Occipital lobe (tissue), 3 donors: ENCODE measurements at places on chromosomes 5 and 9.

GRCh38 chr9:38134611-38135237 is 65.7 kb upstream of the SHB start:
- DNase-seq, result no peak

DNA sequence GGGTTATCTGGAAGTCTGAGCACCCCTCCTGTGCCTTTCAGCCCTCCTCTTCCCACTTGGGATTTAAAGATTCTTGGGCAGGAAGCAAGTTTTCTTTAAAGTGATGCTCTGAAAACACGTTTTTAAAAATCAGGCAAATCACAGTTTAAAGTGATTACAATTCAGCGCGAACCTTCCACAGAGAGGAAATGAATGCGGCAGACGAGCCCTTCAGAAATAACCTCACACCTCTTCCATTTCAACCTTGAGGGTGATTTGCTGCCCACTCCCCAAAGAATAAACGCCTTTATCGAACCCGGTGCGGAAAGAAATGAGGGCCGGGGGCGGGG is 2.3 kb upstream of the EFNA5 start:
- no peak for DNase-seq

GRCh38 chr9:78811622-78812276 is 514.8 kb downstream of the PSAT1 start:
- no peak for DNase-seq

DNA sequence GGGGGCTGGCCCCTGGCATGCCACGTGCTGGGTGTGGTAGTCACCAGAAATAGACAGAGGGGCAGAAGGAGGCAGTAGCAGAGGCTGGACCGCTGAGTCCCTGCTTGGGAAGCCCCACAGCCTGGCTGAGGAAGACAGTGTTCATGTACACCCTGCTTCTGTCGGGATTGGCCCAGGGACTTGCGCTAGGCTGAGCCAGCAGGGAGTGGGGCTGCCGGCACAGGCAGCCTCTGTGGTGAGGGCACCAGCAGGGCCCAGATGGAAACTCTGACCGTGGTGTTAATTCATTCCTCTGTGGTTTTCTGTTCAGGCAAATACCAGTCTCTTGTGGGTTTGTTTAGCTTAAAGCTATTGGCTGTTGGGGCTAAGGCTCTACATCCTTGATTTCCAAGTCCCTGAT is 108.6 kb upstream of the RAD23B start:
- no peak for DNase-seq

GRCh38 chr5:154129921-154130320 is 60.6 kb upstream of the GALNT10 start:
- DNase-seq, result no peak

DNA sequence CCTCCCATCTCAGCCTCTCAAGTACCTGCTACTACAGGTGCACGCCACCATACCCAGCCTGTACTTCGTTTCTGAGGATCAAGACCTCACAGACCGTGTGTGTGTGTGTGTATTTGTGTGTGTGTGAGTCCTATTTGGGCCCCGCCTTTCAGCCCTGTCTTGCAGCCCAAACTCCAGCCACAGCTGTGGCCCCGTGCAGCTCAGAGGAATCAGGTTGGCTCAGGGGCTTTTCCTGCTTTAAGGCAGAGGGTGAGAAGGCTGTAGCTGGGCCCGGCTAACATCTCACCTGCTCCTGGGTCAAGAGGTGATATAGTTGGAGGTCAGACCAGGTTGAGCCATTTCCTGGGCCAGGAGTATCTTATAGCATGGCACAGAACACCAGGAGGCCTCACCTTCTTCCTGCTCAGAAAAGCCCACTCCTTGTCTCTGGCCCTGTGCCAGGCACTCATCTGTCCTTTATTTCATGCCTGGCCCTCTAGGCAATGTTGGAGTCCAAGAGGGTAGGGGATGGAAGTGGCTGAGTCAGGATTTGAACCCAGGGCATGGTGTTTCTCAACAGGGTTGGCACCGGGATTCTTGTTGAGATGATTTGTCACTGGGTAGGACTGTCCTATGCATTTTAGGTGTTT is 1.6 kb upstream of the PHYKPL start:
- no peak for DNase-seq

GRCh38 chr9:134370638-134371037 is 44.4 kb downstream of the RXRA start:
- DNase-seq, result no peak

- DNase-seq, result no peak
Observed at GRCh38 chr5:9512457-9512856, 33.4 kb downstream of the SEMA5A start.

GRCh38 chr5:67361932-67362729 is 165.5 kb upstream of the CD180 start:
- no peak for DNase-seq

DNA sequence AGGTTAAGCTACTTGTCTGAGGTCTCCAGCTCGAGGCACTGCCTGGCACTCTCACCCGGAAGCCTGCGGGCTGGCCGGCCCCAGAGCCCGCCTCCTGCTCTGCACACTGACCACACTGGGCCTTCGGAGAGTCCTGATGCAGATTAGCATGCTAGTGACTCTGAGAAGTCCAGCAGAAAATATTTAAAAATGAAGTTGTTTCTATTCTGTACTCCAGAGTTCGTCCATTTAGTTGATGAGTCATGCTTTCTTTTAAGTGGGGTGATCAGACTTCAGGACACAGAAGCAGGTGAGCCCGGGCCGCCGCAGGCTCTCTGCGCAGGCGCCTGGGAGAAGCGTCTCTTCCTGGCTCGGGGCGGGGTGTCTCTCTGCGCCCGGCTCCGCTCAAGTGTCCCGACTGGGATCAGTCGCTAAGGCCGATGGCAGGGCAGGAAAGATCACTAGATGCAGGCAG is 32.5 kb downstream of the FAM240B start:
- DNase-seq, result no peak

GRCh38 chr9:130780865-130781504 is 54.1 kb upstream of the ABL1 start:
- DNase-seq, result no peak

DNA sequence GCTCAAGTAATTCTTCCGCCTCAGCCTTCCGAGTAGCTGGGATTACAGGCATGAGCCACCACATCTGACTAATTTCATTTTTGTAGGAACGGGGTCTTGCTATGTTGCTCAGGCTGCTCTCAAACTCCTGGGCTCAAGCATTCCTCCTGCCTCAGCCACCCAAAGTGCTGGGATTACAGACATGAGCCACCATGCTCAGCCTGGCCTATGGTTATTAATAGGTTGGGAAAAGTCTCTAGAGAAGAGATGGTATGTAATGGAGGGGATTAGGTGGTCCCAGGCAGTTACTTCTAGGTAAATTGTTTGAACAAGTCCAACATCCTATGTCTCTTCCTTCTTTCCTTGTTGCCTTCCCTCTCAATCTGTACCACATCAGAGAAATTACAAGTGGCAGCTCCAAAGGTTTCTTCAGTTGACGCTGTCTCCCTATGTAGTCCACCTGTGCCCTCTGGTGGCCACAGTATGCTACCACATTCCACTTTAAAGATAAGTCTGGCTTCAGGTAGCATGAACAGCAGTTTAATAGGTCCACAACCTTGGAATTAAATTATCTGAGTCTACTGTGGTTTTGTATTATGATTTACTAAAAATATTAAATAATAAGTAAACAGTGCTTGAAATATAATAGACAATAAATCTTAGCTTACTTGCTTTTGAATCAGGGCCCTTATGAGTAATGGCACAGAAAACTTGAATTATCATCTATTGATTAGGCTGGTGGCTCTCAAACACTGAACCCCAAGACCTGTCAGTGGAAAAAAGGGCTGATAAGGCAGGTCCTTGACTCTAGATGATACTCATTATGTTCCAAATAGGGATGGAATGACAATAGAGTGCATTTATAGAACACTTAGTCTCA is 9.7 kb downstream of the TIGD6 start:
- no peak for DNase-seq

DNA sequence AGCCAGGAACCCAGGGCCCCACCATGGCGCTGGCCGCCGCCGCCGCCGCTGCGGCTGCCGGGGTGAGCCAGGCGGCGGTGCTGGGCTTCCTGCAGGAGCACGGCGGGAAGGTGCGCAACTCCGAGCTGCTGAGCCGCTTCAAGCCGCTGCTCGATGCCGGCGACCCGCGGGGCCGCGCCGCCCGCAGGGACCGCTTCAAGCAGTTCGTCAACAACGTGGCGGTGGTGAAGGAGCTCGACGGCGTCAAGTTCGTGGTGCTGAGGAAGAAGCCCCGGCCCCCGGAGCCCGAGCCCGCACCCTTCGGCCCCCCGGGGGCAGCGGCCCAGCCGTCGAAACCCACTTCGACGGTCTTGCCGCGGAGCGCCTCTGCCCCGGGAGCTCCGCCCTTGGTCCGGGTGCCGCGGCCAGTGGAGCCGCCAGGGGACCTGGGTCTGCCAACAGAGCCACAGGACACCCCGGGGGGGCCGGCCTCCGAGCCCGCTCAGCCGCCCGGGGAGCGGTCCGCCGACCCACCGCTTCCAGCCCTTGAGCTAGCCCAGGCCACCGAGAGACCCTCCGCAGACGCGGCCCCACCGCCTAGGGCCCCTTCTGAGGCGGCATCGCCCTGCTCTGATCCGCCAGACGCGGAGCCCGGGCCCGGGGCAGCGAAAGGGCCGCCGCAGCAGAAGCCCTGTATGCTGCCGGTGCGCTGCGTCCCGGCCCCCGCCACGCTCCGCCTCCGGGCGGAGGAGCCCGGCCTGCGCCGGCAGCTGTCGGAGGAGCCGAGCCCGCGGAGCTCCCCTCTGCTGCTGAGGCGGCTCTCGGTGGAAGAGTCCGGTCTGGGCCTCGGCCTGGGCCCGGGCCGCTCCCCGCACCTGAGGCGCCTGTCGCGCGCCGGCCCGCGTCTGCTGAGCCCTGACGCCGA is 749 bp downstream of the SOWAHA start:
- no peak for DNase-seq

DNA sequence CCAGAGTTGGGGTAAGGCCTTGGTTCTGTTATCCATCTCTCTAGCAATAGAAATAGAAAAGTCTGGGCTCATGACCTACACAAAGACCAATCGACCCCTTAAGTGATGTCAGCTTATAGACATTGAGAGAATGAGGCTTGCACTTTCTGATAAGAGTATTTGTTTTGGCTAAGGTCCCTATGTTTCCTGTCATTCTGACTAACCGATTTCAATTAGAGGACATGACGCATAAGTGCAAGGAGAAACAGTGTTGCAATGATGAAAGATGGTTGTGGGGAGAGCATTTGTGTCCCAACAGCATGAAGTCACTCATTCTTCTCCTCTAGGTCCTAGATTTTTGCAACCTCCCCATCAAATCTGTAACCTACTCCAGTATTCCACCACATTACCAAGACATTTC is 255.1 kb downstream of the MAT2B start:
- DNase-seq, result no peak

GRCh38 chr5:140011297-140011802 is 31.7 kb downstream of the NRG2 start:
- DNase-seq, result no peak

GRCh38 chr5:26719803-26720202 is 318.6 kb downstream of the CDH9 start:
- no peak for DNase-seq

DNA sequence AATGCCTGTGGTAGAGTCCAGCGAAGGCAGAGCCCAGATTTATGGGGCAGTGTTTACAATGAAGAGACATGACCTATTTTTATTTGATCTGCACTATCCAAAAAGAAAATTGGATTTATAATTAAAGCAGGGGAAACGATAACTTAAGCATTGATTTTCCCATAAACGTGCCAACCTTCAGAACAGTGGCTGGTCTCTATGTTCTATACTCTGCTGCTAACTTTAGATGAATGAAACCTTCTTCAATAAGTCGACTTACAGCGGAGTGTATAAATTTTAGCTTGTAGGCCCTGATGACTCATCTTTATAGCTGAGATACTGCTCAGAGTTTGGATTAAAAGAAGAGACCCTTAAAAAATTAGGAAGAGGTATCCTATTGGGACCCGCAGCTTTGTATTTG is 452.6 kb downstream of the TLR4 start:
- DNase-seq, result no peak

- no peak for DNase-seq
Observed at GRCh38 chr5:19880458-19880857, 107.5 kb downstream of the CDH18 start.

DNA sequence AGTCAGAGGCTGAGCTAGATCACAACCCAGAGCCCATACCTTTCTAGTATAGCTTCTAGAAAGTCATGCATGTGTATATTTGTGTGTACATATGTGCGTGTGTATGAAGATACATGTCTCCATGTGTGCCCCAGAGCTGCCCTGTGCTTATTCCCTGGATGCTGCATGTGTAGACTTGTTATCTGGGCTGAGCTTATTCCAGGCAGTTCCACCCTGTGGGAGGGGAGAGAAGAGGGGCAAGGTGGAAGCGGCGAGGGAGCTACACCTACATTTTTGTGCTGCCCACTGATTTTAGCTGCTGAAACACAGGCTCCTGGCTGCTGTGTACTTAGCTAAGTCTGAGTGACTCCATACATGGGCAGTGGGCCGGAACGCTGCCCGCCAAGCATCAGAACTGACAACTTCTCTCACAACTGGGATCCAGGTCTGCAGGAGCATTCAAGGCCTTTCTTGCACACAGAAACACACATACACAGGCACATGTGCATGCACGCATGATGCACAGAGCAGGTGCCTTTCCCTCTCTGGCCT is 38.0 kb upstream of the XPA start:
- no peak for DNase-seq

GRCh38 chr9:93649610-93650261 is 73.4 kb downstream of the PHF2 start:
- no peak for DNase-seq

GRCh38 chr5:112929336-112930081 is 7.5 kb upstream of the REEP5 start:
- no peak for DNase-seq

DNA sequence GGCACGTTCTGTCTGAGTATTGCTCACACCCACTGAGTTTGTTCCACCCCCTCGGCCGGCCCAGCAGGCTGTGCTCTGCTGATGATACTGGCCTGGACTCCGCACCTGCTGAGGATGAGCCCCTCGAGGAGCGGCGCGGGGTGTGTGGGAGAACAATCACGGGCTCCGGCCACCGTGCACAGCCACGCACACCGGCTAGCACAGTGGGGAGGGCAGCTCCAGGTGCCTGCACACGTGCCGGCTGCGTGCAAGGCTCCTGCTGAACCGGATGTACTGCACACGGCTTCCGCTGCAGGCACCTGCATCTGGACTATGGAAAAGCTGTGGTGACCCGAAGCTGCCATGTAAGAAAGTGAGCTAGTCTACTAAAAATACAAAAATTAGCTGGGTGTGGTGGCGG is 485.2 kb upstream of the CDH9 start:
- no peak for DNase-seq

GRCh38 chr5:138082033-138082432 is 1.8 kb upstream of the WNT8A start:
- no peak for DNase-seq
